Hair follicle dermal papilla cell (primary cell): ENCODE measurements at places on chromosomes 5 and 9. TPM values are rescaled to one million over a fixed set of nuclear protein-coding genes. Genes with fewer than 3 reads are reported as not detected.

The IRGM gene
- not detected in 2 replicates for total RNA-seq

The PCDHA5 gene
- total RNA-seq = 0.16 and 0.24 TPM in 2 replicates

The MZB1 gene
- 0.16 TPM in 1 of 2 replicates, not detected in the other for total RNA-seq

The MYO10 gene
- 32.1 and 46.1 TPM in 2 replicates for total RNA-seq

The CORO2A gene
- 0.49 and 0.73 TPM in 2 replicates for total RNA-seq

The SLC25A48 gene
- total RNA-seq = not detected in 2 replicates

The TSSK1B gene
- 0.36 and 0.49 TPM in 2 replicates for total RNA-seq

The LTC4S gene
- 1.6 and 2.2 TPM in 2 replicates for total RNA-seq

The GLRX gene
- 22.6 and 33.2 TPM in 2 replicates for total RNA-seq

The OTP gene
- not detected in 2 replicates for total RNA-seq

The COX7C gene
- 63.4 and 85.1 TPM in 2 replicates for total RNA-seq

The PCDHB9 gene
- total RNA-seq = 0.97 and 2.2 TPM in 2 replicates

The DAB2 gene
- 520 and 796 TPM in 2 replicates for total RNA-seq

The C5orf52 gene
- total RNA-seq = not detected in 2 replicates

The CDH18 gene
- 0.32 TPM in 1 of 2 replicates, not detected in the other for total RNA-seq

The PCDHA12 gene
- 0.16 and 0.36 TPM in 2 replicates for total RNA-seq

The PWWP2A gene
- 15.9 and 20.4 TPM in 2 replicates for total RNA-seq

The WNK2 gene
- total RNA-seq = not detected in 2 replicates

The ADRB2 gene
- total RNA-seq = 1.7 and 2.8 TPM in 2 replicates

The BRINP1 gene
- 1.9 and 2.9 TPM in 2 replicates for total RNA-seq

The CDH12 gene
- total RNA-seq = 0.12 and 0.16 TPM in 2 replicates

The PLPPR1 gene
- total RNA-seq = not detected in 2 replicates

The PRUNE2 gene
- total RNA-seq = 43.6 and 56.6 TPM in 2 replicates

The SPATA31D4 gene
- not detected in 2 replicates for total RNA-seq

The DRD1 gene
- under 0.01 and 0.36 TPM in 2 replicates for total RNA-seq

The DMRT3 gene
- total RNA-seq = not detected in 2 replicates

The EDIL3 gene
- 70.1 and 120 TPM in 2 replicates for total RNA-seq

The NEUROG1 gene
- not detected in 2 replicates for total RNA-seq

The LCN2 gene
- 0.32 TPM in 1 of 2 replicates, not detected in the other for total RNA-seq

The CDH6 gene
- total RNA-seq = 1.5 and 2.1 TPM in 2 replicates

The SLC26A2 gene
- 16.3 and 18.7 TPM in 2 replicates for total RNA-seq

The IRX2 gene
- 28.6 and 29.6 TPM in 2 replicates for total RNA-seq

The WDR36 gene
- total RNA-seq = 39.0 and 51.0 TPM in 2 replicates

The FOXD4L3 gene
- total RNA-seq = 0.49 TPM in 1 of 2 replicates, not detected in the other

The CCL27 gene
- total RNA-seq = not detected in 2 replicates

The SMARCA2 gene
- total RNA-seq = 170 and 235 TPM in 2 replicates

The CDH9 gene
- 0.12 TPM in 1 of 2 replicates, not detected in the other for total RNA-seq

The IER5L gene
- 60.8 and 76.7 TPM in 2 replicates for total RNA-seq
